ENCODE measurements at places on chromosomes 5 and 9. TPM values are rescaled to one million over a fixed set of nuclear protein-coding genes. Genes with fewer than 3 reads are reported as not detected.

GRCh38 chr5:72511774-72512592 lies 4.8 kb upstream of the ZNF366 start:
- no peak for DNase-seq
- no peaks in the 10 kb centered on the region for H3K36me3 ChIP-seq
- H3K27ac ChIP-seq: no peak overlapping the region
- no peaks in the 10 kb centered on the region for H3K4me1 ChIP-seq
- no peak overlapping the region for H3K4me3 ChIP-seq

The SH3RF2 gene
- 127 TPM for total RNA-seq

- no peak overlapping the region for H3K4me3 ChIP-seq
- no peak for DNase-seq
- peaks cover 65% of the 10 kb centered on the region for H3K4me1 ChIP-seq
- H3K27ac ChIP-seq: peak overlapping the region; percentile 97
- H3K36me3 ChIP-seq: no peaks in the 10 kb centered on the region
Measured at GRCh38 chr9:129480227-129480626, 140.7 kb downstream of the C9orf50 start.

DNA sequence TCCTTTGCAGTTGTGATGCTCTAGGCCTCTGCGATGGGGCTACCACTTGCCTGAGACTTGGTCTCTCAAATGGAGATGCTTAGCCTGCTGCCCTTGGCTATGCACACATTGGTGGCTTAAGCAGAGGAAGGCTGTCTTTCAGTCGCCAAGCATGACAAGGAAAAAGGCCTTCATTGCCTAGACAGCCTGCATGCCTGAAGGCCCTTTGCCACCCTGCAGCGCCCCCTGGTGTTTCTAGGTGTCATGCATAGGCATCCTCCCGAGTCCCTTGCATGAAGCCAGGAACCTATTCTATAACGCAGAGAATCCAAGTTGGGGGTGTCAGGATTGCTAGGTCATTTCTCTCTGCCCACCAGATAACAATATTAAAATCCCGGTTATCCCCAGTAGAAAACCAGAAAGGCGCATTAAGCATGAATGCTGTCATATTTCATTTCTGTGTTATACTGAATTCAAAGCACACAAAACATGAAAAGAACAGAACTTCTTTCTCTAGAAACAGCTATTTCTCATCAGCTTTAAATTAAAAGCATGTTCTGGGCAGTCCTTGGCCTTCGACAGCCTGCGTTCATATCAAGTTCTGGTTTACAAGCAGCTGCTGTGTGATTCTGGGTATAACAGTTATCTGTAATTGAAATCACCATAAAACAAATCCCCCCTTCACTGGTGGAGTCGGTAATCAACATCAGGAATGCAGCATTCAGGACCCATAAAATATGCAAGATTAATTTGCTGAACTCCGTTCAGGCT lies 59.7 kb upstream of the TRPC7 start:
- H3K27me3 ChIP-seq: no peaks in the 10 kb centered on the region
- no peaks in the 10 kb centered on the region for H3K36me3 ChIP-seq
- DNase-seq: peak; percentile 91
- no peak overlapping the region for H3K27ac ChIP-seq

The CLK4 gene
- total RNA-seq: 55.1 TPM

GRCh38 chr5:35182910-35183535 lies 47.3 kb downstream of the PRLR start:
- no peak overlapping the region for H3K27ac ChIP-seq
- no peaks in the 10 kb centered on the region for H3K36me3 ChIP-seq
- peak; percentile 73 for DNase-seq
- no peak overlapping the region for H3K4me3 ChIP-seq

GRCh38 chr9:127796225-127796813 lies 6.4 kb upstream of the FPGS start:
- H3K36me3 ChIP-seq: no peaks in the 10 kb centered on the region
- H3K4me3 ChIP-seq: no peak overlapping the region

DNA sequence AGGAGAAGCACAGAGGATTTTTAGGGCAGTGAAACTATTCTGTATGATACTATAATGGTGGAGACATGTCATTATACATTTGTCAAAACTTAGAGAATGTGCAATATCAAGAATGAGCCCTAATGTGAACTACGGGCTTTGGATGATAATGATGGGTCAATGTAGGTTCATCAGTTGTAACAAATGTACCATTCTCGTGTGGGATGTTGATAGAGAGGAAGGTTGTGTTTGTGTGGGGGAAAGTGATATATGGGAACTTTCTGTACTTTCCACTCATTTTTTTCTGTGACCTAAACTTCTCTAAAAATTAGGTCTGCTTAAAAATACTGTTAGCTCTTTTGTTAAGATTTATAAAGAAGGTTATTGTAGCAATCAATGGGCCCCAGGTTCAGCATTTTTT lies 138.9 kb downstream of the SPATA31D1 start:
- H3K27ac ChIP-seq: no peak overlapping the region
- no peaks in the 10 kb centered on the region for H3K36me3 ChIP-seq
- peaks cover 7% of the 10 kb centered on the region for H3K4me1 ChIP-seq

DNA sequence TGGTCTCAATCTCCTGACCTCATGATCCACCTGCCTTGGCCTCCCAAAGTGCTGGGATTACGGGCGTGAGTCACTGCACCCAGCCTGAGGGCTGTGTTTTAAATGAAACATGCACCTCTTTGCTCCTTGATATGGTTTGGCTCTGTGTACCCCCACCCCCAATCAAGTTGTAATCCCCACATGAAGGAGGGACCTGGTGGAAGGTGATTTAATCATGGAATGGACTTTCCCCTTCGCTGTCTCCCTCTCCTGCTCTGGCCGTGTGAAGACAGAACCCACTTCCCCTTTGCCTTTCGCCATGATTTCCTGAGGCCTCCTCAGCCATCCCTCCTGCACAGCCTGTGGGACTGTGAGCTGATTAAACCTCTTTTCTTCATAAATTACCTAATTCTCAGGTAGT lies 12.5 kb upstream of the NOTCH1 start:
- no peaks in the 10 kb centered on the region for H3K4me1 ChIP-seq
- H3K36me3 ChIP-seq: no peaks in the 10 kb centered on the region
- H3K27ac ChIP-seq: no peak overlapping the region
- H3K4me3 ChIP-seq: no peak overlapping the region

DNA sequence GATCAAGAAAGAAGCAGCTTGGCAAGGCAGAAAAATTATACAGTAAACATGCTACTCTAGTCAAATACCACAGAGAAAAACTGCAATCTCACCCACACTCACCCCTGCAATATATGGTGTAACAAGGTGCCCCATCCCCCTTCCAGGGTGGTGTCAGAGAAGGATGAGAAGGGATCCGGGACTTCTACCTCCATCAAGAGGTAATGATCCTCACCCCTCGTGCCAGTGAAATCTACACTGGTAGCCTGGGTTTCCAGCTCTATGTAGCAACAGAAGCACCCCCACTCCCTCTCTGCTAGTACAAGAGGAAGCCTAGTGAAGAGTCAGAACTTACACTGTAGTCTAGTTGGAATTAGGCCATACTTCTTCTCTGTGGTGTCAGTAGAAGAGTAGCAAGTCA lies 18.9 kb downstream of the SLCO4C1 start:
- no peak overlapping the region for H3K4me3 ChIP-seq
- no peaks in the 10 kb centered on the region for H3K27me3 ChIP-seq
- DNase-seq: no peak
- no peaks in the 10 kb centered on the region for H3K4me1 ChIP-seq
- H3K36me3 ChIP-seq: no peaks in the 10 kb centered on the region

DNA sequence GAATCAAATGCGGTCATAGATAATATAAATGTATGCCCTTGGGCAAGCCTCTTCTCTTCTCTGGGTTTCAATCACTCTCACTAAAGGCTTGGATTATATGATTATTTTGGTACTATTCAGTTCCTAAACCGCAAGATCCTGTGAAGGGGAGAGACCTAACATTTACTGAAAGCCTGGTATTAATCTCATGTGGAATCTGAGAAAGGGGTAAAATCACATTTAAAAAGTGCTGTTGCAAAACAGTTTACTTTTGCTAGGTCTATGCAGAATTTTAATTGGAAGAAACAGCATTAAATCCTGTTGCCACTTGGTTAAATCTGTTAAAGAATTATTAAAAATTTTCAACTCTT lies 50.7 kb downstream of the SLC44A1 start:
- no peak overlapping the region for H3K4me3 ChIP-seq
- no peak overlapping the region for H3K27ac ChIP-seq
- H3K36me3 ChIP-seq: no peaks in the 10 kb centered on the region

DNA sequence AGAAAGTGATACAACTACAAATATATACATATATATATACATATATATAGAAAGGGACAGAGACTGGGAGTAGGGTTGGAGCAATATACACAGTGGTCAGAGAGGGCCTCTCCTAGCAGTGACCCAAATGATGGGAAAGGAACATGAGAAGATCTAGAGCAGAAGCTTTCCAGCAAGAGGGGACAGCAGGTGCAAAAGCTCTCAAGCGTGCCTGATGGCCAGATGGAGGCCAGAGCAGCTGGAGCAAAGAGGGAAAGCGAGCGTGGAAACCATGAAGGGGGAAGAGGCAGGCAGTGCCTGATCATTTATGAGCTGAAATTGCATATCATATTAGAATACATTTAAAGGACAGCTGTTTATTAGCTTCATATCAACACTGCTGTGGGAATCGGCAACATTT lies 7.6 kb upstream of the GRPEL2 start:
- DNase-seq: no peak
- H3K4me1 ChIP-seq: no peaks in the 10 kb centered on the region
- H3K4me3 ChIP-seq: no peak overlapping the region
- no peak overlapping the region for H3K27ac ChIP-seq
- no peaks in the 10 kb centered on the region for H3K27me3 ChIP-seq

- no peaks in the 10 kb centered on the region for H3K36me3 ChIP-seq
- no peaks in the 10 kb centered on the region for H3K27me3 ChIP-seq
- H3K4me3 ChIP-seq: no peak overlapping the region
- peak overlapping the region; percentile 27 for H3K27ac ChIP-seq
Measured at GRCh38 chr9:88645879-88646199, 110.9 kb downstream of the NXNL2 start.

GRCh38 chr5:111310711-111311620 lies 86.8 kb downstream of the CAMK4 start:
- H3K36me3 ChIP-seq: no peaks in the 10 kb centered on the region
- H3K27ac ChIP-seq: no peak overlapping the region
- no peak for DNase-seq
- no peak overlapping the region for H3K4me3 ChIP-seq

The SPINK1 gene
- total RNA-seq: not detected

DNA sequence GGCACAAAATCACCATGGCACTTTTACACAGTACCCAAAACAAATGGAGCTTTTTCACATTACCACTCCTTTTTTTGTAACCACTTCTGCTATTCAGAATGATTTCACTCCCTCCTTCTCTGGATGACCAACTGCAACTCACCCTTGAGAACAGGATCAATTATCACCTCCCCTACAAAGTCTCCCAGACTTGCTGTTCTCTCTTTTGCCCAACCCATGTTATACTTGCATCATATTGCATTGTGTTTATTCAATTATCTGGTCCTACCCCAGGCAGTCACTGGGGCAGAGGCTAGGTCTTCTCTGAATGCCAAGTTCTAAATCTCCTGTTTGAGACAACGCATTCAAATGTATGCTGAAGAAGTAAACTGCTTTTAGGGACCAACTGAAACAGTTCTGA lies 96.0 kb downstream of the GPR21 start:
- peaks cover 4% of the 10 kb centered on the region for H3K4me1 ChIP-seq
- no peak overlapping the region for H3K4me3 ChIP-seq
- H3K27me3 ChIP-seq: no peaks in the 10 kb centered on the region

DNA sequence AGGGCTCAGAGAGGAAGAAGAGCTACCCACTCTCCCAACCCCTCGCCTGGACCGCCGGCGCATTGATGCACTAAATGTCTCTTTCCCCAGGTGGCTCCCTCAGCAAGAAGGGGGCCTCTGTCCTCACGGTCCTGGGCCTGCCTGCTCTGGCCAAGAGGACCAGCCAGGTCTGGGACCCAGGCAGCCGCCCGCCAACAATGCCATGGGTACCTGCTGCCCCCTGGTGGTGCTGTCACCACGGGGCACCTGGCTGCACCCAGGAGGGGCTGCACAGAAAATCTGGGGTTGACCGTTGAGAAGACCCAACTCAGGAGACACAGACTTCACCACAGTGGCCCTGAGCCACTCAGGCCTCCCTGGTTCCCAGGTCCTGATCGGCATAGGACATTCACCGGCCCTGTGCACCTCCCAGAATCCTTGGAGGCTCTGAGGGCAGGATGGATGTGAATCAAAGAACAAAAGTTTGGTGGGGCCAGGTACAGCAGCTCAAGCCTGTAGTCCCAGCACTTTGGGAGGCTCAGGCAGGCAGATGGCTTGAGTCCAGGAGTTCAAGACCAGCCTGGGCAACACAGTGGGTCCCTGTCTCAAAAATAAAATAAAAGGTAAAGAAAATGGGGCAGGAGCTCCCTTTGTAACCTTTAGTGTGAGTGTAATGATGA lies 2.4 kb upstream of the VAV2 start:
- DNase-seq: peak; percentile 78
- no peak overlapping the region for H3K4me3 ChIP-seq
- H3K27ac ChIP-seq: no peak overlapping the region
- no peaks in the 10 kb centered on the region for H3K36me3 ChIP-seq

DNA sequence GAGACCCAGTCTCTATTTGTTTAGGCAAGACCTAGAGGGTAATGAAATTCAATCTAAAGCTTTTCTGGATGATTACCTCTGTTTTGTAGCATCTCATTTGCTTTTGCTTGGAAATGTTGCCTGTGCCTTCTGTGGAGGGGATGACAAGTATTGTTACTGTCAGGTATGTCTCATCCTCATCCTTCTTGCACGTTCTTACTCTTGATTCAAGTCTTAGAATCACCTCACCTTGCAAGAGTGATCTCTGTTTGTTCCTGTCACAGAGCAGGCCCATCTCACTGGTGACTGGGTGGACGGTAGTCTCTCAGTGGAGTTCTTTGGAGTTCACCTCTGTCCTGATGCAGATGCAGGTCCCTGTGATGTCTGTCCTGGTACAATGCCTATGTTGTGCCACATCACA lies 33.5 kb downstream of the MCCC2 start:
- H3K4me3 ChIP-seq: no peak overlapping the region
- DNase-seq: no peak
- peaks cover 3% of the 10 kb centered on the region for H3K4me1 ChIP-seq
- H3K36me3 ChIP-seq: no peaks in the 10 kb centered on the region

The CMBL gene
- total RNA-seq: 7.2 TPM

GRCh38 chr5:94503677-94504076 lies 114.7 kb downstream of the KIAA0825 start:
- H3K4me1 ChIP-seq: no peaks in the 10 kb centered on the region
- H3K27me3 ChIP-seq: no peaks in the 10 kb centered on the region
- no peak overlapping the region for H3K27ac ChIP-seq
- H3K36me3 ChIP-seq: no peaks in the 10 kb centered on the region

Measured in testis (tissue), 5 donors.